ENCODE measurements at places on chromosomes 3 and 15.

DNA sequence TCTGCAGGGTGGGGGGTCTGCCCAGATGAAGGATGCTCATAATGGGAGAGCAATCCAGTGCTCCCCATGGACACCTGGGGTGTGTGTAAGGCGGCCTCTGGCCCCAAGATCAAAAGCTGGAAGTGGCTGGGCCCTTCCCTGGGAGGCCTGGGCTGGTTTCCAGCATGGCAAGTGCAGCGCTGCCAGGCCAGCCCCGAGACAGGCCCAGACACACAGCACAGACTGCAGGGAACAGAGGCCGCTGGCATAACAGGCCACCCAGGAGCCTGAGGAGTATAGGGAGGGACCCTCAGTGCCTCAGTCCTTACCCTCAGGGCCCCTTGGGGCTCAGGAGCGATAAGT is 10.0 kb downstream of the ITPKA start:
- no peak for DNase-seq

- DNase-seq, result no peak
Observed at GRCh38 chr3:31758322-31758965, 222.6 kb downstream of the OSBPL10 start.

DNA sequence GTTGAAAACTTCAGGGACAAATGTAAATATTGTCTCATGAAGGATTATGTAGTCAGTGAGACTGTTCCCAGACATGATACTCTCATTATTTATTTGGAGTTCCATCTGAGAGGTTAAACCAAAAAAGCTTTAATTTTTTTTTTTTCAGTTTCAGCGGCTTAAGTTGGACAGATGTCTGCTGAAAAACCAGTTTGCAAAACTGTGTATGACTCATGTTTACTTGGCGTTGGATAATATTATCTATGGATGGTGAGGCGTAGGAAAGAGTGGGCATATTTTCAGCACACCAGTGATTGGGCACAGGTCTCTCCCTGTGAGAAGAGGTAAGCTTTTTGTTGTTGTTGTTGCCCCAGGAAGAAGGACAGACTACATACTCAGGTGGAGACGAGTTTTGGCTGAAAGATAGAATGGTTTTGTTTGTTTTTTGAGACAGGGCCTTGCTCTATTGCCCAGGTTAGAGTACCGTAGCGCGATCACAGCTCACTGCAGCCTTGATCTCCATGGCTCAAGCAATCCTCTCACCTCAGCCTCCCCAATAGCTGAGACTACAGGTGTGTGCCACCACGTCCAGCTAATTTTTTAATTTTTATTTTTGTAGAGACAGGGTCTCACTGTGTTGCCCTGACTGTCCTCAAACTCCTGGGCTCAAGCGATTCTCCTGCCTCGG is 16.4 kb upstream of the ANXA2 start:
- peak; percentile 4 for DNase-seq

- no peak for DNase-seq
Observed at GRCh38 chr3:72595376-72595775, 252.9 kb downstream of the SHQ1 start.

DNA sequence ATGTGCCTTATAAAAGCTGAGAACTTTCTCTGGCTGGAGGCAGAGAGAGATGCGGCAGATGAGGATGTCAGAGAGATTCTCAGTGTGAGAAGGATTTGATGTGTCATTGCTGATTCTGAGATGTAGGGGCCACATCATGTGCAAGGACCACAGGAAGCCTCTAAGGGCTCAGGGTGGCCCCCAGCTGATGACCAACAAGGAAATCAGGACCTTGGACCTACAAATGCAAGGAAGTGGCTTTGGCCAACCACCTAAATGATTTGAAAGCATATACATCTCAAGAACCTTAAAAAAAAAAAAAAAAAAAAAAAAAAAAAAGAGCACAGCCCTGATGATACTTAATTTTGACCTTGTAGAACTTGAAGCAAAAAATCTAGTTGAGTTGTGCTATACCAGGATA is 282.4 kb downstream of the ERC2 start:
- no peak for DNase-seq

DNA sequence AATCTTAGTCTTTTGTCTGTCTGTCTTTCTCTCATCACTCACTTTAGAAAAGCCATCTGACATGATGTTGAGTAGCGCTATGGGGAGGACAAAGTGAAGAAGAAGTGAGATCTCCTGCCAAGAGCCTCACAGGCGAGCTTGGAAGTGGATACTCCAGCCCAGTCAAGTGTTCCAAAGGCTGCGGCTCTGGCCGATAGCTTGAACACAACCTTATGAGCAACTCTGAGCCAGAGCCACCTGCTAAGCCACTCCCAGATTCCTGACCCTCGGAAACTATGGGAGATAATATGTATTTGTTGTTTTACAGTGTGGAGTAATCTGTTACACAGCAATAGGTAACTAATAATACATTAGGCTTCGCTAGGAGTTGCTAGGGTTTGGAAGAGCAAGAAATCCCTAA is 76.2 kb downstream of the MB21D2 start:
- no peak for DNase-seq

- no peak for DNase-seq
Observed at GRCh38 chr3:118348169-118348557, 686.5 kb downstream of the IGSF11 start.

DNA sequence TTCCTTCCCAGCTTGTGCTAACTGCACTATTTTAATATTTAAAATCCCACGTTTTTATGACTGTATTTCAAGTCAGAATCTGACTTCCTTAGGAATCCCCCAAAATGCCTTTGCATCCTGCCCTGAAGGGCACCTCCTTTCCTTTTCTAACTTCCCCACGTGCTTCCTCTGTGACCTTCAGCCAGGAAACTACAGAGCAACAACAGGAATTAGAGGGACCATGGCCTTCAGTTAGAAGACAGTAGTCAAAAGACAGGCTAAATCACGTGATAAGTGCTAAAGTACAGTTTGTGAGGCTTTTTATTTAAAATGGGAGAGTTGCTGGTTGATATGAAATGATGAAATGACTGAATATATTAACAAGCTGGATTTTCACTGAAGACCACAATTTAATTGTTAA is 11.8 kb upstream of the ABHD10 start:
- DNase-seq, result no peak

- no peak for DNase-seq
Observed at GRCh38 chr3:59318881-59319280, 269.1 kb upstream of the CFAP20DC start.

GRCh38 chr15:97899981-97900380 is 60.5 kb upstream of the ARRDC4 start:
- no peak for DNase-seq

- DNase-seq, result no peak
Observed at GRCh38 chr15:61807281-61807929, 252.8 kb downstream of the VPS13C start.

GRCh38 chr3:53202331-53203015 is 41.5 kb downstream of the PRKCD start:
- no peak for DNase-seq

DNA sequence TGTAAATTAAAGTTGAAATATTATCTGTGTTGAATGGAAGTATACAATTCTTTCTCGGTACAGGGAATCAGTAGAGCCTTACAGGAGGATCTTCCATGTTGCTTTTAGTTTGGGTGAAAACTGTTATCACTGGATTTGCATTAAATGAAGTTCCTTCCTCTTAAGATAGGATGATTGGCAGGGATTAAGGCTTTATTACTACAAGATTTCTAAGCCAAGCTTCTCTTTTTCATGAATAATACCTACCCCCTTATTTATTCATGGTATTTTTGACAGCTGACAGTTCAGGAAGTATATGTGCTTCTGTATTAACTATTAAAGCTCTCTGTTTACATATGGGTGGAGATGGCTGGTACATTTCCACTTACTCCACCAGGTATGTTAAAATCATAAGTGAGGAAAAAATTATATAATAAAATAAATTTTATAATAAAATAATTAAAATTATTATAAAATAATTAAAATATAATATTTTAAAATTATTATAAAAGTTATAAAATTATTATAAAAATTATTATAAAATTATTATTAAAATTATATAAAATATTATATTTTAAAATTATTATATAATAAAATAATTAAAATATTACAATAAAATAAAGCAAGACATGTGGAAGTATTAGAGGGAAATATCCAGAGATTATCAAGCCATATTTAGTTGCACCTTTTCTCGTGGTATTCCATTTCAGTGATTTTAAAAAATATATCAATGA is 332.9 kb downstream of the ROBO2 start:
- no peak for DNase-seq

GRCh38 chr3:157551961-157552360 is 48.7 kb upstream of the VEPH1 start:
- no peak for DNase-seq

DNA sequence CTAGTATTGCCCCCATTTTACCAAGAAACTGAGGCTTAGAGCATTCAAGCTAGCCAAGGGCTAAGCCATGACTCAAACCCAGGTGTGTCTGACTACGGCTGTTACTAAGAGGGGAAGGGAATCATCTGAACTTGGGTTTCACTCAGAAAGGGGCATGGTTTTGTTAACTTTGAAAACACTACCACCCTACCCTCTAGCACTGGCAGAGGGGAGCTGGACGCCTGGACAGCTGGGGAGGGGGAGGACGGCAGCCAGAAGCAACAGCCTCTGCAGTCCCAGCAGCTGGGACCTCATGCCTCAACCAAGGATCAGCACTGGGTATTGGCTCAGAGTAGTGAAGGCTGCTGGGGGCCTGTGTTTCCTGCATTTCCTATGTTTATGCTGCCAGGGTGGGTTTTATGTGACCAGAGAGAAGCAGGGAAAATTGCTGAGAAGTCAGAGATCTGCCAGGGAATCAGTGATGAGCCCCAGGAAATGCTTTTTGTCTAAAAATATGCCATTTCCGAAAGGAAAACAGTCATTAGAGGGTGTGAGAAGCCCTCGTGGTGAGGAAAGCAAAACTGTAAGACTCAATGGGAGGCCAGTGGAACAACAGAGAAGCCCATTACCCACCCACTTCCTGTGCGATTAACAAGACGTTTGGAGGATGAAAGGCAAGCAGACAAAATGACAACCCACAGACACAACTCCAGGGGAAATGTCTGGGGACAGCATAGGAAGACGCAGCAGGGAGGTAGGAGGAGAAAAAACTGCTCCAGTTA is 41.2 kb downstream of the LIPC start:
- peak; percentile 51 for DNase-seq

DNA sequence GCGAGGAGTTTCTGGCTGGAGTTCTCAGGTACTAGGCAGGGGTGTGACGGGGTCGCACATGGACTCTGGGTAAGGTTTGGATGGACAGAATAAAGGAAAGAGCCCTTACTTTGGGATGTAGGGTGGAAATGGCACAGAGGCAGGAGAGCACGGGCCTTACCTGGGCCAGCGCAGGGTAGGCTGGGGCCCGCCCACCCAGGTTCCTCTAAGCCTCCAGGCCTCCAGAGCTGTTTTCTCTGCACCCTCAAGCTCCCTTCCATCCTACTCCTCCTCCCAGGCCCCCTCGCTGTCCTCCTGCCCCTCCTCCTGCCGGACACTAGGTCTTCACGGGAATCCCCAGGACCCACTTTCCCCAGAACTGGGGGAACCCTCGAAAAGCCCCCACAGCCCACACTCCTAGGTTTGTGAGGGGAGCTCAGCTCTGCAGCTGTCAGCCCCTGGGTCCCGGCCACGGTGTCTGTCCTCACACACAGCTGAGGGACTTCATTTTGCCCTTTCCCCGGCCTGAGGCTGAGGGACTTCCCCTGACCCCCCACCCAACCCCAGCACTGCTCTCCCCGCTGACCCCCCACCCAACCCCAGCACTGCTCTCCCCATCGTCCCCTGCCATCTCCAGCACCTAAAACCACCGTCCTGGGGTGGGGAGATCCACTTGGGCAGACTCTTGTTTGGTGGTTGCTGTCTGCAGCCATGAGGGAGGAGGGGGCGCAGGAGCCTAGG is 53.0 kb upstream of the PCSK6 start:
- DNase-seq, result no peak
